ENCODE measurements at places on chromosomes 3 and 15.

DNA sequence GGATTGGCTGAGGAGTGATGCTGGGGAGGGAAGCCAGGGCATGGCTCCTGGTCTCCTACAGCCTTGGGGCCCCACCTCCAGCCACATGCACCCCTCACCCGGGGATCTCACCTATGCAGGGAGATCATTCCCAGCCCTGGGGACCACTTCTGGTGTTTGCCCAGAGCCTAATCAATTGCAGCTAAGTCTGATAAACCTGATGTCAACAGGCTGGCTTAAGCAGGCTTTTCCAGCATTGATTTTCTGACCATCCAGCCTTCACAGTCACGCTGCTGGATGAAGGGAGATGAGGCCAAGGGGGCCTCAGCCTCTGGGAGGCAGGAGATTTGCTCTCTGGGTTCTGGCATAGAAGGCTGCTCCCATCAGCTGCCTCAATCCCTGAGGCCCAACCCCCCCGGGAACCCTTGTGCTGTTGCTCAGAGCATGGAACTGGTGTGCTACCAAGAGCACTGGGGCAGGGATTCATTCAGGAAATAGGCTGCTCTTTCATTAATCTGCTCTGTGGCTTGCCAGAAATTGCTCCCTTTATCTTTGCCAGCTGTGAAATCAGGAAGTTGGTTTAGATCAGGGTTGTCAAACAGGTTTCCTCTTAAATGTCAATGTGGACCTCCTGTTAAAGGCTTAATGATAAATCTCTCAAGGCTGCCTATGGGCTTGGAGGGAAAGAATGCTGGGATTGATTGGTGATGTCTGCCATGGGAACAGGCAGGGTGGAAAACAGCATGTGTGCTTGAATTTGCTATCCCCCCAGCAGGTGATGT lies 19.0 kb downstream of the FAM3D start:
- DNase-seq, result peak; percentile 80

DNA sequence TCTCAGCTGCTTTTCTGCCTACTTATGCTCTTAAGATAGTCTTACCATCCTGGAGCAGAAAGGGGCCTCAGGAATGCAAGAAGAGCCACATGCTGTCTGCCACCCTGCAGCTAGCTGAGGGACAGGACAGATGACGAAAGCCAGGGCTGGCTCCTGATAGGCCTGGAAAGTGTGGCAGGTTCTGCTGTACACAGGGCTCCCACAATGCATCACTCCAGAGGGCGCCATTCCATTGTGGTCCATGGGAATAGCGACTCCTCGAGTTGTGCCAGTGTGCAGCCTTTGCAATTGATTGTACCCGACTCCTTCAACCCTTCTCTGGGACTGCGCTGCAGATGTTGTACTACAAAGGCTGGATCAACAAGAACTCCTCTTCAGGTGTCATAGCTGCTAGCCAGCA lies 11.2 kb downstream of the ACAN start:
- DNase-seq, result no peak

DNA sequence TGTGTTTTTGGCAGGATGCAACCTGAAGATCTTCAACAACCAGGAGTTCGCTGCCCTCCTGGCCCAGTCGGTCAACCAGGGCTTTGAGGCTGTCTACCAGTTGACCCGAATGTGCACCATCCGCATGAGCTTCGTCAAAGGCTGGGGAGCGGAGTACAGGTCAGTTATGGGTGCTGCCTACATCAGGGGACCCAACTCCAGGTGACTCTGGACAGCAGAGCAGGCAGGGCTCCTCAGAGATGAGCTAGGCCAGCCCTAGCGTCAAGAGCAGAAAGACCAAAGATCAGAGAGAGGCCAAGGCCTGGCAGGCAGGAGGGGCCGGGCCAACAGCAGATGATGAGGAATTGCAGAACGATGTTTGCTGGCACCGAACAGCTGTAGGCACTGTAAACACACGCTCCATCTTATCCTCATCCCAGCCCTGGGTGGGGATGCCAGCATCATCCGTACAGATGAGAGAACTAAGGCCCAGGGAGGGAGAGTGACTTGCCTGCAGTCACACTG lies 67.1 kb downstream of the AAGAB start:
- no peak for DNase-seq

GRCh38 chr3:52615166-52615565 lies 70.5 kb downstream of the PBRM1 start:
- no peak for DNase-seq

DNA sequence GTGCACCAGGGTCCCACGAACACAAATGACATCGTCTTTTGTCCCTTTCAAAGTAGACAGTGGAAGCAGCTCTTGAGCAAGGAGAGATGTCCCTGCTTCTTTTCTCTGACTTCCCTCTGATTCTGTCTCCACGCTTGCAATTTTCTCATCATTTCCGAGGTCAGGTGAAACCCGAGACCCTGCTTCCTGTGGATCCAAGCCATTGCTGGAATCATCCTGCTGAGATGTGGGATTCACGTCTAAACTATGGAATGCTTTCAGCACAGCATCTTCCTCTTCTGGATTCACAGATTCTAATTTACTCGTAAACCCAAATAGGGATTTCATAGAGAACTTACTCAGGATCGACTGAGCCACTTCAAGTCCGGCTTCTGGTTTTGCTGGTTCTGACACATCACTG lies 127.1 kb downstream of the FMN1 start:
- DNase-seq, result no peak

GRCh38 chr3:96966181-96966929 lies 152.0 kb downstream of the EPHA6 start:
- no peak for DNase-seq

GRCh38 chr3:108099244-108099643 lies 8.4 kb upstream of the CD47 start:
- DNase-seq, result no peak

GRCh38 chr15:29014493-29014892 lies 128.7 kb downstream of the APBA2 start:
- no peak for DNase-seq

- no peak for DNase-seq
These were observed 131.9 kb downstream of the ANO10 start for GRCh38 chr3:43489930-43490329.

- no peak for DNase-seq
These were observed 172.5 kb upstream of the TLE3 start for GRCh38 chr15:70269991-70270751.

GRCh38 chr3:85725809-85726208 lies 767.0 kb downstream of the CADM2 start:
- DNase-seq, result no peak

DNA sequence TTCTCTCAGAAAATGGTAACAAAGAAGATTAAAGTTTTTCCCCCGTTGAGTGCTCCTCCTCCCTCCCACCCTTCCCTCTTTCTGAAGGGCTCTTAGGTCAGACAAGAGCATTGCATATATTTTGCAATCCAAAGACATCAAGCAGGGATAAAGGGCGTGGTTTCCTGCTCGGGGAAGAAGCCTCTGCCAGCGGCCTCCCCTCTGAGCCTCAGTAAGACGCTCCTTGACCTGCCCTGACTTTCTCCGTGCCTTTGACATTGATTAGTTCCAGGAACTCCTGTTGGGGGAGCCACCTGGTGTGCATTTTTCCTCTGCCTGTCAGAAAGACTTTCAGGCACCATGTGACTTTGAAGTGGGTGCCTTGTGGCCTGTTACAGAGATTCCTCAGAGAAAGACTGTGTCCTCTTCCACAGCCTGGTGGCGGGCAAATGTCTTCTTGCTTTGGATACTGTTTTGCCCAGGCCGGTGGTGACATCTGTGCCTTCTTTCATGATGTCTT lies 87.2 kb upstream of the TBL1XR1 start:
- DNase-seq, result peak; percentile 92

GRCh38 chr3:23944007-23944783 lies 891 bp upstream of the NR1D2 start:
- no peak for DNase-seq

GRCh38 chr3:101642441-101642840 lies 34.5 kb downstream of the ZBTB11 start:
- no peak for DNase-seq

- DNase-seq, result no peak
These were observed 78.7 kb upstream of the ETV5 start for GRCh38 chr3:186187401-186188275.

- no peak for DNase-seq
These were observed 260.9 kb downstream of the TIGIT start for GRCh38 chr3:114554731-114555130.

GRCh38 chr15:71201477-71201876 lies 86.2 kb downstream of the THSD4 start:
- DNase-seq, result no peak

GRCh38 chr3:16936233-16936632 lies 51.5 kb downstream of the PLCL2 start:
- no peak for DNase-seq

DNA sequence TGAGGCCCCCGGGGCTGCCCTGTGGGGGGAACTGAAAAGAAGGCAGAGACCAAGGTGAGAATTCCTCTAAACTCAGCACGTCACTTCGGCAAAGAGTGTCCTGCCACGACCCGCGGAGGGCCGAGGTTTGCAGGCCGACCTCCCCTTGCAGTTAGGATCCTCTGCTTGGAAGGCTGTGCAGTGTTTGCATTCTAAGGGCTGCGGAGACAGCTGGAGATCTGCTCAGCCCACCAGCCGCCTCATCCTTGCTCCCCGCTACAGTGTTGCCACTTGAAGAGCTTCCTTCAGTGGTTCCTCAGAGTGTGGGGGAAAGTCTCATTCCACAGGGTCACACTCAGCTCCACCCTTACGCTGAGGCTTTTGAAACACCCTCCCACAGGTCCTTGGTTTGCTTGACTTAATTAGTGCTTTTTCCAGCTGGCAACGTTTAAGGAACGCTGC lies 10.8 kb downstream of the SLC51A start:
- no peak for DNase-seq

DNA sequence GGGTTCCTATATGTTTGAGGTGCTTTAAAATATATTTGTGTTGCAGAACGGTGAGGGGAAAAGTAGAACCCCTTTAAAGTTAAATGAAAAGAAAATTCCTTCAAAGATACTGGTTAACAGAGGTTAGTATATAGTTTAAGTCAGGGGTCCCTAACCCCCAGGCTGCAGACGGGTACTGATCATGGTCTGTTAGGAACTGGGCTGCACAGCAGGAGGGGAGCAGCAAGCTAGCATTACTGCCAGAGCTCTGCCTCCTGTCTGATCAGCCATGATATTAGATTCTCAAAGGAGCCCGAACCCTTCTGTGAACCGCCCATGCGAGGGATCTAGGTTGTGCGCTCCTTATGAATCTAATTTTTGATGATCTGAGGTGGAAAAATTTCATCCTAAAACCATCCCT lies 37.5 kb upstream of the RFX7 start:
- no peak for DNase-seq

DNA sequence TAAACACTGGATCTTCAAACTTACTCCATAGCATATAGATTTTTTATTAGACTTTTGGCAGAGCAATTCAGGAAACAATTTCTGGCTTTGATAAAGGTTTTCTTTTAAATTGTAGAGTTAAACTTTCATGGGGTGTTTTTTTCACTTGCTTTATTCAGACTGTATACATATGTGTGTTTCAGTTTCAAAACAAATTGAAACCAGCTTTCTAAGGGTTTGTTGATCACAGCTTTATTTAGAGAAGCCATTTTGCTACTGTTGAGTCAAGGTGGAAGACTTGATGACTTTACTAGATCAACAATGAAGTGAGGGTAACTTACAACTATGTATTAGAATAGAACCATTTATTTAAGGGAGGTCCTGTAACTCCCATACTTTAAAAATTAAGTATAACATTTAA lies 6.2 kb downstream of the UBE2E1 start:
- DNase-seq, result no peak

GRCh38 chr15:101620671-101621070 lies 31.5 kb downstream of the TM2D3 start:
- DNase-seq, result no peak

DNA sequence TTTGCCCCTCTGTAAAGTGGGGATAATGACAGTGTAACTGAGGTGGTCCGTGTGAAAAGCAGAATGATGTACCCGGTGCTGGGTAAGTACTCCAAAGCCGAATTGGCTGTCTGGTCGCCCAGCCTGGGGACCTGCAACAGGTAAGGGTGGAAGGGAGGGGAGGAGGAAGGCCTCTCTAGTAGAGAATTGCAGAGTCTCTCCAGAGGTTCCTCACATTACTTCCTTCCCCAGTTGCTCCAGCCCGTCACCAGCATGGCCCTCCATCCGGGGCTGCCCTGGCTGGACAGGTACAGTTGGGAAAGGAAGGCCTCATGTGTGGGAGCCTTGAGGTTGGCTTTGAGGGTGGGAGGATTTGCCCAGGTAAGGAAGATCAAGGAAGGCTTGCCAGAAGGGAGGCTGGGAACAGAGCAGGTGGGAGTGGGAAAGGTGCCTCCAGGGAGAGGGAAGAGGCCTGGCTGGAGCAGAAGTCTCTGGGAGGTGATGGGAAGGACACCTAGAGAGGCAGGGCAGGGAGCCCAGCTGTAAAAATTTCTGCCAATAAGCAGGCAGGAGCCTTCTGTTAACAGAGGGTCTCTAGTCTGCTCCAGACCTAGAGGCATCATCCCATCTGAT lies 1.7 kb upstream of the PSTPIP1 start:
- no peak for DNase-seq

GRCh38 chr3:131457220-131457619 lies 45.6 kb downstream of the MRPL3 start:
- no peak for DNase-seq

- peak; percentile 15 for DNase-seq
These were observed 163.0 kb upstream of the MLF1 start for GRCh38 chr3:158407844-158408517.

- peak; percentile 13 for DNase-seq
These were observed 73.4 kb downstream of the NUP210 start for GRCh38 chr3:13346481-13347389.

- DNase-seq, result no peak
These were observed 42.5 kb upstream of the SRGAP3 start for GRCh38 chr3:9291821-9292410.

GRCh38 chr15:89385596-89386331 lies 51.1 kb upstream of the POLG start:
- no peak for DNase-seq

DNA sequence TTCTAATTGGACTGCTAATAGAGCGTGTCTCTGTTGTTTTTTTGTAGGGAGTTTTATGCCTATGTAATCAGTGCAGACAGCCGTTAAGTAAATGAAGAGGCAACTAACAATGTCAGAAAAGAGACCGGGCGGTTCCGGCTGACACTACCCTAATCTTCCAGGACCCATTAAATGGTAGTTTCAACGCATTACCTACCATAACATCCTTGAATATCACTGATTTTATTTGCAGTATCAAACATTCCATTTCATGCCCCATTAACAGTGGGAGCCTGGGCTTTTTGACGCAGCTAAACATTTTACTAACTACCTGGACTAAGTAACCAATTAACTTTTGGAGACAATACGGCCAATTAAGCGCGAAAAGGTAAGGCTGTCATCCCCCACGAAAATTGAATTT lies 832.9 kb upstream of the NR2F2 start:
- no peak for DNase-seq

GRCh38 chr3:42714171-42714852 lies 11.7 kb upstream of the HHATL start:
- DNase-seq, result peak; percentile 4

DNA sequence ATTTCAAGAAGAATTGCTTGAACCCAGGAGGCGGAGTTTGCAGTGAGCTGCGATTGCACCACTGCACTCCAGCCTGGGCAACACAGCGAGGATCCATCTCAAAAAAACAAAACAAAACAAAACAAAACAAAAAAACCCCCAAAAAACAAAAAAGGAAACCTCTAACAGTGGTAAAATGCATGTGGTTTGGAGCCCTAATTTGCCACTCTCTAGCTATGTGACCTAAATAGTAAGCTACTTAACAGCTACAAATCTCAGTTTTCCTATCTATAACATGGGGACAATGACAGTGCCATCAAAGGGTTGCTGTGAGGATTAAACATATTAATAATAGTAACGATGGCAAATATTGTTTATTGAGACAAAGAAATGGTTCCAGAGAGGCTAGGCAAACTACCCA lies 119.4 kb upstream of the LMOD3 start:
- DNase-seq, result no peak

GRCh38 chr3:185613016-185613415 lies 26.9 kb downstream of the SENP2 start:
- DNase-seq, result no peak
